ENCODE measurements at places on chromosomes 6 and 20. TPM values are rescaled to one million over a fixed set of nuclear protein-coding genes. Genes with fewer than 3 reads are reported as not detected.
A peak's percentile ranks its signal among the peaks of the same experiment; 100 is the strongest.

GRCh38 chr6:124987291-124987690 is 25.1 kb downstream of the RNF217 start:
- no peak for DNase-seq

DNA sequence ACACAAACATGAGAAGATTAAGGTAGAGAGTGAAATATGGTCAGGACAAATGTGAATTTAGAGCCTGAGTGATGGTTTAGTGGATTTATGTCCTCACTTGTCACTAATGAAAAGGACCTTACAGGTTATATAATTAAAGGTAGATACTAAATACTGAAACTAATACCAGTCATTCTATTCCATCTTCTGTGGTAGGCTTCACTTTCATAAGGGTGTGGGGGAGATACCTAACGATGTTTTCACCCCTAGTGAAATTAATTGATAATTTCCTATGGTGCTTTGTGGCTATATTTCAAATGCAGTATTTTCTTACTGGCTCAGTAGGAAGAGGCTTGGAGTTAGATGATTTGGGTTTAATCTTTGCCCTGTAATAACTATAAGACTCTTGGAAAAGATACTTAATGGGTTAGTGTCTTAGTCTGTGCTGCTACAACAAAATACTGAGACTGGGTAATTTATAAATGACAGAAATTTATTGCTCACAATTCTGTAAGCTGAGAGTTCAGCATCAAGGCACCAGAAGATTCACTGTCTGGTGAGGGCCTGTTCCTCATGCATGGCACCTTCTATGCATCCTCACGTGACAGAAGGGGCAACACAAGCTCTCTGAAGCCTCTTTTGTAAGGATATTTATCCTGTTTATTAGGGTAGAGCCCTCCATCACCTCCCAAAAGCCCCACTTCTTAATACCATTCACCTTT is 21.3 kb downstream of the RNF217 start:
- no peak for DNase-seq

DNA sequence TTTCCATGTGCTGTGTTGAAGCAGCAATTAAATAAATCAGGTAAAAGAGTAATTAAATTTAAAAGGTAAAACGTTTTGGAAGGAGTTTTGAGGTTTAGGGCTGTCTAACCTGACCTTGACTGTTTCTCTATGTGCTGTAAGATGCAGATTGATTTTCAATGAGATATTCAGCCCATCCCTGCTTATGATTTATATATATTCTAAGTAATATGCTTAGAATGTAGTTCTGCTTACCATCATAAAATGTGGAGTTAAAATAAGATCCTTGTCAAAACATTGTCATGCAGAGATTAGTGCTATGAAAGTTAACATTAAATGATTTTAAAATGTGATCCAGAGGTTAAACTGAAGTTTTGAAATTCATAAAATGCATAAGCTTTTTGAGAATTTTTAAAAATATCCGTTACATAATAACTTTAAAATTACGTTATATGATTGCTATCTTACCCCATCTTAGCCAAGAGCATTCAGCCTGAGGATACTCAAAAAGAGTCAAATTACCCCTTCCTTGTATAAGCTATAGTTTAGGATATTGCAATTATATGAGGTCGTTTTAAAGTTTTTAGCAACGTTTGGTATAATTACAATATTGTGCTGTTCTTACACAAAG is 122.5 kb downstream of the MTHFD1L start:
- DNase-seq = no peak

DNA sequence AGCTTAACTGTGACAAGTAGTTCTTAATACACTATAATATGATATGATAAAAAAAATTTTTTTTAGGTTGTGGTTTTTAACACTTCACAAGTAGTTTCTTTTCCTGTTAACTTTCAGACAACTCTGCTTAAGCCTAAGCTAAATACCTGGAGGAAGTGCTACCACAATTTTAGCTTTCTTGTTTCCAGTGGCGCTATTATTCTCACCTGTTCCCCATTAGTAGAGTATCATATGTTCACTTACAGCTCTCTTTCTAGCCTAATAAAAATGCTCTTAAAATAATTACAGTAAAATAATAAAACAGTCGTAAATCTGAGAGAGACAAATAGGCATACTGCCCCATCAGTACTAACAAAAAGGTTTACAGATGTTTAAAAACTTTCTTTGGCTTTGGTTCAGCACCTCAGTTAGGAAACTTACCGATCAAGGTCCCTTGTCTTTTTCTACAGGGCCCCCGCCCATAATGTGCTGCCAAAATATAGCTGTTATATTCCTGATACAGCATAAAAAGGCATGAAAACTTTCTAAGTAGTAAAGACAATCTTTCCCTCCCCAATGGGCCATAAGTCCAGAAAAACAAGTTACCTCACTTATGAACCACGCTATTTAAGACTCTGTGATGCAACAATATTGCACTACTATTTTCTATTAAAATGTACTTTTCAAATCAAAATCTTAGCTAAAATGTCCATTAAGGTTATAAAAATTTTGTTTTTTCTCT is 57.9 kb downstream of the SESN1 start:
- DNase-seq = no peak

GRCh38 chr20:58614984-58615760 is 35.9 kb upstream of the STX16 start:
- DNase-seq = no peak

DNA sequence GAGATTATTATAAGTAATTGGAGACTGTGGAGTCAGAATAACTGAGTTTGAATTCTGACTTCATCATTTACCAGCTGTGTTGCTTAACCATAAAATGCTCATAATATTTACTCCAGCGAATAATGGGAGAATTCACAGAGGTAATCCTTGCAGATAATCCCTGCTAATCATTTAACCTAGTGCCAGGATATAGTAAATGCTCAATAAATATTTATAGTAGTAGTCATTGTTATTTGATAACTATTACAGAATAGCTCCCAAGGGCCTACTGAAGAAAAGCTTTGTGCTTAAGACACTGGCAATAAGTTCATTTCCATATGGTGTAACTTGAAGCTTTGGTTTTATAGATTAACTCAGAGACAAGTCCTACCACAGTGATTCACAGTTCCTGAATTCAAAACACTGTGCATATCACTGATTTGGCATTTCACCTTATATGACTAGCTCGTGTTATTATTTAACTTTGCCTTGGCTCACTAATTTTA is 208.8 kb upstream of the PLCB4 start:
- DNase-seq = no peak

DNA sequence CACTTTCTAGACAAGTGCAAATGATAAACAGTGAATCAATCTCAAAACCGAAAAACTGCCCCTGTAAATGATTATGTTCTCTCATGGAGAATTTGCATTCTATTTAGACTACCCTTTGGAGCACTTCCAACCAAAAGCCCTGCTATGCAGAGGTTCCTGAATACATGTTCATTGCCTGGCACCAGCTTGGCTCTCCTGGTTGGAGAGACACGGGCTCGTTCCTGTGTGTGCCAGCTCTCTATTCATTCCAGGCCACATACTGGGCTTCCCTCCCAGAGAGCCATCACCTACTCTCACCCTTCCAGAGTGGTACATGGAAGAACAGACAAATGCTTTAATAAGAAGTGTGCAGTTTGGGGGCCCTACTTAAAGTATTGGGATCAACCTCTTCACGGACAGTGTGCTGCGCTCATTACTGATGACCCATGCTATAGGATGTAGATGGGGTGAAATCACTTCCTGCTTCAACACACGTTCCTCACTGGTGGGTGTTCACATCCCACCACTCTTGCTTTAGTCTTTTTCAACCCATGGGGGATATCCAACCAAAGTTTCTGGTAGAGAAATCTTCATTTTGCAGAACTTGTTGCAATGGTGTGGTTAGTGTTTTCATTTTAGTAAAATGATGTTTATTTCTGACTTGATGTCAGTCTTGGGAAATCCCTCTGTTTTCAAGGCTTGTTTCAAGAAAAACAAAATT is 38.5 kb upstream of the NAA20 start:
- DNase-seq = no peak

GRCh38 chr20:59805786-59806577 is 127.5 kb downstream of the SYCP2 start:
- DNase-seq = no peak

DNA sequence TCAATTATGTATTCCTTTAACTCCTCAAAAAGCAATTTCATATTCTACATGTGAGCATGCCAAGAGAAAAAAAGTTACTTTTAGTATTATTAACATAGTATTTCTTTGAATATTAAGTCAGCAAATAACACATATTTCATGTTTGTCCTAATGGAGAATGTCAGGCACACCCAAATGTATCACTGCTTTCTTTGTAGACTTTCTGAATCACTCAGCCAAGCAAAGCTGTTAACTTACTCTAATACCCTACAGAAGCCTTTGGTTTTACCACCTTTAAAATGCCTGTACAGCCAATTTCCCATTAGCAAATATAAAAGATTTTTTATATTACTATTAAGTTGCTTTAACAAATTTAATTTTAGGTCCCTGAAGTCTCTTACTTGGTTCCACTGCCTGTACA is 23.8 kb downstream of the FRK start:
- no peak for DNase-seq

- peak; percentile 67 for DNase-seq
Observed at GRCh38 chr20:49747707-49748524, 34.2 kb upstream of the B4GALT5 start.

DNA sequence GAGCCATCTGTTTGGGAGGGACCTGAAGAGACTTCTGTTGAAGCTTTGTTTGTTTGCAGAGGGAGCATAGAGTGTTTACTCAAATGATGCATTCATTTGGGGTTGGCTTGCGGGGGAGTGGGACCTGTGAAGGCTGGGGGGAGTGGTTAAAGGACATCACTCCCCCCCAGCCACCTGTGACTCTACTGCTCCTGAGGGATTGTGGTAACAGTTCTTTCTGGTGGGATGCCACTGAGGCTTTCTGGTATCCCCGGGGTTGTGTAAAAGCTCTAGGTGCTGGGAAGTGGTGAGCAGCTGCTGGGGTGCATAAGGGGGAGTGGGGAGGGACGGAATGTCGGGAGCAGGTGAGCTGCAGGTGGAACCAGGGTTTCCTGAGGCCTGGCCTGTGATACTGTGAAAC is 239.2 kb upstream of the QKI start:
- DNase-seq = no peak

GRCh38 chr20:32742322-32743236 is 688 bp downstream of the COMMD7 start:
- no peak for DNase-seq

- no peak for DNase-seq
Observed at GRCh38 chr6:169252505-169253189, 999 bp downstream of the THBS2 start.

DNA sequence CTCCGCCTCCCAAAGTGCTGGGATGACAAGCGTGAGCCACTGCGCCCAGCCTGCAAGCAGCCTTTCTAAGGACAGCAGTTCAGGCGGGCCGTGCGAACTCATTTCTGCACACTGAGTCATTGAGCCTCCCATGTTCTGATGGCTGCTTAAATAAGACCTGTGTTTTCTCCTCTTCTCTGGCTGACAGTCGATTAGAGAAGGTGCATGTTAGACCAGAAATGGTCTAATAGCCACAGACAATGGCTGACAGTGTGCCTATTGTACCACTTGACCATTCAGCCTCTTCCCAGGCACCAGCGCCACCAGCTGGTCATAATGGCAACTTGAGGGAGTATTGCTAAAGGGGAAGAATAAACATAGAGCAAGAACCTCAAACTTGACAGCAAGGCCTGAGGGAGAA is 6.2 kb downstream of the CST11 start:
- no peak for DNase-seq

DNA sequence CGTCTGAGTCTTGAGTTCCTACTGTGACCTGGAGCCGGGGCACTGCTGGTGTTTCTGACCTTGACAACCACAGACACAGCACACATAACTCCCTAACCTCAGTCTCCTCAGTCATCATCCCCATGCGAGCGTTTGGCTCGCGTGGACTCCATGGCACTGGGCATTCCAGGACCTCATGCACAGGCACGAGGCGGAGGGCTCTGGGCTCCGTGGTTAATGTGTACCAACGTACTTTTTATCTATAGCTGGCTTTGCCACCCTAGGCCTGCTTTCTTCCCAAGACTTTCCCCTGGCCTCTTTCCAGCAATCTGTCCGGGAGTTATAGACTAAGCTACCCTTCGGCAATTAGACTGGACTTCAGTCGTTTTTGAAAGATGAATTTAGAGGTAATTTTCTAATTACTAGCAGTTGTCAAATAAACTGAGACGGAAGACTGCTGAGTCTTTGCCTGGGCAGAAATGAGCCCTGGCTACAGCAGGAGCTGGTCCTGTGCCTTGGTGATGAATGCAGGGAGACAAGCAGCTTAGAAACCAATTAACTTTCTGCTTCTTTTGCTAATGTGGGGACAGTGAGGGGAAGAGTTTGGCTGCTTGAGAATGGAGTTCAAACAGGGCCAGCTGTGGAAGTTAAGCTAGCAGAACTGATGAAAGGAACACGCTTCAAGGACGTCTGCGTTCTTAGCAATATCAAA is 16.1 kb upstream of the CTCFL start:
- no peak for DNase-seq

DNA sequence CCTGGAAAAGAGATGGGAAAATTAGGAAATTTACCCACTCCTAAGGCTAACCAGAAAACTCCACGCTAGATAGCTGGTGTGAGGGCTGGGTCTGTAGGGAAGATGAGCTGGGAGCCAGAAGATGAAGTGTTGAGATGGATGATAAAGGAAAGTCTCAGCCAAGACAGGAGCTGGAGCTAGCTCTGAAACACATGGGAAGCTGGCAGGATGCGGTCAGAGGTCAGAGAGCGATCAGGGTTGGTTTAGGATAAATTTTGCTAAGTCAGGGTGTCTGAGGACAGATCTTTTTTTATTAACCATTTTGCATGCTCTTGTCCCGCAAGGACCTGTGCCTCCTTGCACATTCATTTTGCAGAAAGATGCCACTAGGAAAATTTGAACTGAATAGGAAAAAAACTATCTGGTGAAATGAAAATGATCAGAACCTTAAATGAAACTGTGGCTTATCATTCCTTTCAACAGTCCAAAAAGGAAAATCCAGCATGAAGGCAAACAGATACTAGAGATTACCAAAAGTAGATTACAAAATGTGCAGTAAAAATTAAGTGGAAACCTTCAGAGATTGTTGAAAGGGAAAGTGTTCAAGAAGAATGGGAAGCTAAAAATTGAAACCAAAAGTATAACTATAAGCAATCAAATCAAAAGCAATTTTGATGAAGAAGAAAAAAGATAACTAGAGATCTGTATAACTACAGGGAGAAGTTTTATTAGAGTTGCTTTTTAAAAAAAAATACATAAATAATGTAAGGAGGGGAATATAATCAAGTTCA is 10.7 kb upstream of the EDN1 start:
- no peak for DNase-seq

- DNase-seq = no peak
Observed at GRCh38 chr6:53593001-53593488, 48.1 kb upstream of the GCLC start.

DLL1 gene
- 11.7 TPM for polyA plus RNA-seq

MRPL18 gene
- polyA plus RNA-seq = 61.8 TPM

PLEKHG1 gene
- 34.2 TPM for polyA plus RNA-seq

MAP3K4 gene
- polyA plus RNA-seq = 45.6 TPM

ELOVL2 gene
- 5.3 TPM for polyA plus RNA-seq

NKAIN4 gene
- polyA plus RNA-seq = 15.9 TPM

PLCB4 gene
- 8.3 TPM for polyA plus RNA-seq

MLN gene
- polyA plus RNA-seq = not detected

SDCBP2 gene
- 2.5 TPM for polyA plus RNA-seq

EBF4 gene
- polyA plus RNA-seq = 55.9 TPM

Data from left lung (tissue), 14 donors.